ENCODE measurements at places on chromosomes 4 and X.

GRCh38 chrX:17844236-17844635 lies 16.9 kb downstream of the RAI2 start:
- no peak for DNase-seq

DNA sequence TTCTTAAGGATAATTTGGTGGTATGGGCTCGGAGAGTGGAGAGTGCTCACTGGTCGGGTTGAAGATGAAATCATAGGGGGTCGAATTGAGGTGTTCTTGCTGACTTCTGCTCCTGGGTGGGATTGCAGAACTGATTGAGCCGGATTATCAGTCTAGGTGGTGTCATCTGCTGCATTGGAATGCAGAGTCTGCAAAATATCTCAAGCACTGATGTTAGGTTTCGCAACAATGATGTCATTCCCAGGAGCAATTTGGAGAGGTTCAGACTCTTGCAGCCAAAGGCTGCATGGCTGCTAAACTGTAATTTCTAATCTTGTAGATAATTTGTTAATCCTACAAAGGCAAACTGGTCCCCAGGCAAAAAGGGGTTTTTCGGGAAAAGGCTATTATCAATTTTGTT lies 67.7 kb downstream of the RHOH start:
- DNase-seq: no peak

- DNase-seq: no peak
Measured at GRCh38 chr4:82899374-82900065, 1.0 kb upstream of the THAP9 start.

DNA sequence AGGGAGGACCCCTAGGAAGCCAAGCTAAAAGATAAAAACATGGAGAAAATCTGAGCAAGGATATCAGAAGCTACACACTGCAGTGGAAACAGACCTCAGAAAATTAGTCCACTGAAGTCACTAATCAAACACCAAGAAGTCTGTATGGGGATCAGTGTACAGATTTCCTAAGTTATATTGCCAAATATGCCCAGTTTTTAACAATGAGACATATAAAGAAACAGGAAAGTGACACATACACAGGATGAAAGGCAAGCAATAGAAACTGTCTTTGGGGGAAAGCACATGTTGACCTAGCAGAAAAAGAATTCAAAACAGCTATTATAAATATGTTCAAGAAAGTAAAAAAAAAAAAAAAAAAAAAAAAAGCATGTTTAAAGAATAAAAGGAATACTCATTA lies 153.7 kb downstream of the PPP4R3C start:
- DNase-seq: no peak

GRCh38 chrX:46184749-46185148 lies 360.5 kb downstream of the ZNF674 start:
- no peak for DNase-seq

GRCh38 chr4:56648021-56648823 lies 32.9 kb downstream of the HOPX start:
- no peak for DNase-seq

DNA sequence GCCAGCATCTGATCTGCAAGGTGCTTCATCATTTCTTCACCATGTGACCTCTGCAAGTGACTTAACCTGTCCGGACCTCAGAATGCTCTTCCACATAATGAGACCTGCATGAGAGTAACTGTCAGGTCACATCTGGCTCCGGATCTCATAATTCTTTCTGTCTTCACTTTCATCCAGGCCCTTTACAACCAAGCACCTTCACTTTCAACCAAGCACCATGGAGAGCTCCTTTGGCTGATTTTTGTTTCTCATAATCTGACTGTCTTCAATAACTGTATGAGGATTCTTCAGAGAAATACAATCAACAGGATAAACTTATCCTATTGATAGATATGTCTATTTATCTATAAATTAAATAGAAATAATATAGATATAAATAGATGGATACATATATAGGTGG lies 148.1 kb downstream of the VCX3A start:
- no peak for DNase-seq

DNA sequence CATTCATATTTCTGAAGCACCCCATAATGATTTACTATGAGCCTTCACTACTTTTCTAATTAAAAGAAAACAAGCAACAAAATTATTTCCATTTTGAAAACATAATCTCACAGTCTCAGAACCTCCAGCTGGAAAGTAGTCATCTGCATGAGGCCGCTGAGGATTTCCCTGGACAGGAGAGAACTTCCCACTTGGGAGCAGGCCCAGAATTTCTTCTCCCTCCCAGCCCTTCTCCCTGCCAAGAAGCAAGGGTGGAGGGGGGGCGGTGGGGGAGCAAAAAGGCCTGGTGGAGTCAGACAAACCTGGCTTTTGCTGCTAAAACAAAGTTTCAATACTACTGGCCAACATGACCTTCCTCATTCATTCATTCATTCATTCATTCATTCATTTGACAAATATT lies 167.3 kb downstream of the PJA1 start:
- DNase-seq: no peak

GRCh38 chr4:122960611-122961000 lies 38.2 kb upstream of the NUDT6 start:
- DNase-seq: no peak

DNA sequence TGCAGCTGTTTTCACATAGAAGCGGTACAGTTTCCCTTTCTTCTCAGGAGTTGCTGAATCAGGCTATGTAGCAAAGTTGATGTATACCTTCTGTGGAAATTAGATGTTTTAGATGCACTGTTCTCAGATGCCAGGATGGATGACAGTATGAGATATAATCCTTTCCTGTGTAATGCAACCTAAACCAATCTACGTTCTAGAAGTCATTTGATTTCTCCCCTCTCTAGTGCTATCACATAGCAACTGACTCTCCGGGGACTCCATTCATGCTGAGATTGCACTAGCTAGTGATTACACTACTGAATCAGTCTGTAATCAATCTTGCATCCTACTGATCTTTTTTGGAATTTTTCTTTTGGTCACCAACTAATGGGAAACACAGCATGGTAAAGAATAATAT lies 1881.7 kb downstream of the PCDH7 start:
- DNase-seq: no peak

- no peak for DNase-seq
Measured at GRCh38 chrX:100663642-100664041, 19.6 kb downstream of the SRPX2 start.

DNA sequence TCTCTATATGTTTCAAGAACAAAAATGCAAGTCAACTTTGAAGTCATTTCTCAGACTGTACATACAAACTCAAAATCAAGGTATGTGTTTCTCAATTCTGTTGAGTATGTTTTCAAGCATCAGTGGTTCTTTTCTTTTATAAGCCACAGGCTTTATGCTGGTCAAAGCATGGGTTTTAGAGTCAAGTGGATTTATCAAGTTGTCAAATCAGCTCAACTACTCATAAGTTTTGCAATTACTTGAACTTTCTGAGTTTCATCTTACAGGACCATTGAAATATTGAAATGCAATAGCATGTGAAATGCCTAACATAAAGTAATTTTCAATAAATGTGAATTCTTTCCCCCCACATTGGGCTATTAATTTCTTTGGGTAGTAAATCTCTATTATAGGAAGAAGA lies 239.9 kb upstream of the DKK2 start:
- no peak for DNase-seq

DNA sequence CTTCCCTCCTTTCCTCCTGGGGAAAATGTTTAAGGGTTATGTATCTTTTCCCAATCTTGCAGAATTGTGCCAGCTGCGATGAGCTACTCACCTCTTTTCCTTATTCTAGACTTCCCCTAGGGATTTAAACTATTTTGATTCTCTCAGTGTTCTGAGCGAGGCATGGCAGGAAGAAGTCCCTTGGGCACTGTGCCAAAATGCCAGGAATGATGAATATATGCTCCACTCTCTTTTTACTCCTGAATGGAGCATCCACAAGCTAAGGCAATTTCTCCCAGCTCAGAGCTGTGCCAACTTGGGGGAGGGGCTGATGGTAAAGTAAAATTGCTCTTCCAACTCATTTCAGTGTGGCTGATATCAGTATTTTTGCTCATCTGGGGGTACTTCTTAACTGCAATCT lies 4.0 kb upstream of the C4orf17 start:
- no peak for DNase-seq

GRCh38 chr4:180150818-180151217 lies 2092.4 kb upstream of the TENM3 start:
- peak; percentile 9 for DNase-seq

DNA sequence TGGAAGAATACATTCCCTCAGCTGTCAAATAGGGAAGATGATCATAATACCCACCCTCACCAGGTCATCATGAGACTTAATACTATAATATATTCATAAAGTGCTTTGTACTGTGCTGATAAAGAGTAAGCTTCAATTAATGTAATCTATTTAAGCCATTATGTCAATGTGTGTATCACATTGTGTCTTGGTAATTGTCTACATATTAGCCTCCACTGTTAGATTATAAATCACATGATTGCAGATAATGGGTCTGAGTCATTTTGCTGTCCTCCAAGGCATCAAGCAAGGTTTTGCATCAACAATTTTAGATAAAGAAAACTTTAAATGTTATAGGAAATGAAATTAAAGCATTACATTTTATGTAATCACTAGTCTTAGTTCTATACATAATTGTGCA lies 45.2 kb upstream of the CEP135 start:
- DNase-seq: no peak

- DNase-seq: no peak
Measured at GRCh38 chrX:54640736-54641135, 110.7 kb downstream of the GNL3L start.

- no peak for DNase-seq
Measured at GRCh38 chrX:40244980-40245379, 147.2 kb upstream of the BCOR start.

GRCh38 chrX:54093571-54093970 lies 49.3 kb upstream of the PHF8 start:
- DNase-seq: no peak

DNA sequence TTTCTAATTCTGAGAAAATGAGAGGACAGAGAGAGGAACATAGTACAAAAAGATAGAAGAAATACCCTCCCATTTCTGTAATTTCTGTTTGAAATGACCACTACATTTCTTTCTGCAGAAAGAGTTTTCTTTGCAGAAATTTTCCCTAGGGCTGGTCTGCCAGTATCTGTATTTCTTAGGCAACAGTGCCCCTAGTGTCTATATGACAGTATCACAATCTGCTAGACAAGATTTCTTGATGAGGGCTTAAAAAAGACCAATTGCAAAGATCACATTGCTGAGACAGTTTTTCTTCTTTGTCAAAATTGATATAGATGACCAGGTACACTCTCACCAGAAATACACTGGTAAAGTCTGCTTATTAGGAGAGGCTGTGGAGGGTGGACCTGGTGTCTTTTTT lies 81.0 kb upstream of the ZDHHC15 start:
- peak; percentile 0 for DNase-seq

GRCh38 chr4:102675141-102675540 lies 85.6 kb downstream of the MANBA start:
- no peak for DNase-seq

- no peak for DNase-seq
Measured at GRCh38 chr4:76550966-76551780, 116.1 kb downstream of the SHROOM3 start.

- DNase-seq: no peak
Measured at GRCh38 chrX:99613041-99613440, 797.0 kb downstream of the PCDH19 start.

DNA sequence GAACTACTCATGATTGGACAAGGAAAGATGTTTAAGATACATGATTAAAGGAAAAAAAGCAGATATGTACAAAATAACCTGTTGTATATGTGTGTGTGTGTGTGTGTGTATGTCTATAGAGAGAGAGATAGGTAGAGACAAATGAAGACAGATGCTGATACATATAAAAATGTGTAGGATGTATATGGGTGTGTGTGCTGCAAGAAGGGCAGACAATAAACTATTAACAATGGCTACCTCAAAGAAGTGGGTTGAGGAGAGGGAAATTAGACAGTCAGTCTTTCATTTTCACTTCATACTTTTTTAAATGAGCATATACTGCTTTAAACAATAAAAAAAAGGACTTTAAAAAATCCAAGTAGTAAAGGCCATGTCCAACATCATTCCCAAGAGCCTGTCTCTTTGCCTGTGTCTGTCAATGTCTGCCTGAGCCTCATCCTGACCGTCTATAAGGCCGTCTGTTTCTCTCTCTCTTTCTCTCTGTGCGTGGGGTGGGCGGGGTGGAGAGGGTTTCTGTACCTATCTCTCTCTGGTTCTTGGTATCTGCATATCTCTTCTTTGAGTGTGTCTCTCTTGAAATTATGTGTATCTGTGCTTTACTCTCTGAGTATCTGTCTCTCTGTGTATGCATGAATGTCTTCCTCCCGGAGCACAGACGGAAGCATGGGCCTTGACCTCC lies 62.8 kb downstream of the LRBA start:
- DNase-seq: no peak

GRCh38 chrX:67543818-67544217 lies at the start of gene AR:
TSS of gene AR (plus strand) at chrX:67544021. CDS start at chrX:67545147, 1,126 bp downstream.
- DNase-seq: no peak

DNA sequence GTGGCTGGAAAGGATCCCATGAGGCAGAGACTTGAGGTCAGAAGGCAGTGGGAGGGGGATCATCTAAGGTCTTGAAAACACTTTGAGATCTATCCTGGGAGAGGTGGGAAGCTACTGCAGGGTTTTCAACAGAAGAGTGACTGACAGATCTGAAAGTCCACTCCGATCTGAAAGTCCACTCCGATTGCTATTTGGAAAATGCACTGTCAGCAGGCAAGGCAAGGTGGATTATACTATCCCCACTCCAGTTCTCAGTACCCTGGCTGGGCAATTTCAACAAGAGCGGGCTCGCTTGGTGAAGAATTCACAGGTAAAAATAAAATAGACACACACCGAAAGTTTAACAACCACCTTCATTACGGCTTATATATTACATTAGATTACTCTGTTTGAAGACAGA lies 42.3 kb upstream of the C1QTNF7 start:
- no peak for DNase-seq

DNA sequence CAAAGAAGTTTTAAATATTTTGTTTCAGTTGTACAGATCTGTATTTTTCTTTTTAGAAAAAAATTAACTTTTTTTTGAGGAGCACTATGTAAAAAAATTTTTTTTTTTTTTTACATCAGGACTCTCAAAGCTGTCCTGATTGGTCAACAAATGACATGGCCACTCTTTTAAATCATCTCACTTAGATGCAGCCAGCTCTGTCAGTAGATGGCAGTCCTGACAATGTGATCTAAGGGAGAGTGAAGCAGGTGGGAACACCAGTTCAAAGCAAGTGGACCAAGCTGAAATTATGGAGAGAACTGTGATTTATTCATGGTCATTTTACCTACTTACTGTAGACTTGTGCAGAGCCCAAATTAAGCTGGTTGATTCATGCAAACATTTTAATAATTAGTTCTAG lies 174.7 kb upstream of the GPRIN3 start:
- DNase-seq: peak; percentile 40

- DNase-seq: peak; percentile 91
Measured at GRCh38 chr4:151099229-151099975, at the start of gene RPS3A. TSS of gene RPS3A (plus strand) at chr4:151099628. CDS start at chr4:151099653, 25 bp downstream.

Measured in SW 1271 (cell line).